ENCODE measurements at places on chromosomes 6 and 20.

DNA sequence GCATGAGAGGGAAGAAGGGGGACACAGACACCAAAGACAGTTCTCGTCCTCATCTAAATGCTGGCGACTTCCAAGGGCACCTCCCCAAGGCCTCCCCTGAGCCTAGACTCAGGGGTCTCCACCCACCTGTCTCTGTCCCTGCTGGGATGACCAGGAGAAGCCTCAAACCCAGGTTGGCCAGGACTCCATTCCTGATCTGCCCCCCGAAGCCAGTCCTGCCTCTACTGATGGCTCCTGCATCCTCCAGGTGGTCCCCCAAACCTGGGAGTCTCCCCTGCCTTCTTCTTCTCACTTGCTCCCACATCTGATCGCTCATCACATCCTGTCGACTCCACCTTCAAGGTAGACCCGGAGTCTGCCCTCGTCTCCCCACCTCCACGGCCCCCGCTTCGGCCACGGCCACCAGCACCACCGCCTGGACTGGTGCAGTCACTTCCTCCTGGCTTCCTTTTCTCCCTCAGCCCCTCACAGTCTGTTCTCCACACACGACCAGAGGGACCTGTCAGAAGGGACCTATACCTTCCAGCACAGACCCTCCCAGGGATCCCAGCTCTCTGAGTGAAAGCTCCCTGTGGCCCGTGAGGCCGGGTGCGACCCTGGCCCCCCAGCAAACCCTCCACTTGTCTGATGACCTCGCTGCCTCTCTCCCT is 92.1 kb downstream of the CEBPB start:
- DNase-seq = no peak

- no peak for DNase-seq
Observed at GRCh38 chr20:47588158-47588557, 86.5 kb downstream of the NCOA3 start.

GRCh38 chr6:134531188-134531551 is 213.3 kb upstream of the SGK1 start:
- DNase-seq = no peak

DNA sequence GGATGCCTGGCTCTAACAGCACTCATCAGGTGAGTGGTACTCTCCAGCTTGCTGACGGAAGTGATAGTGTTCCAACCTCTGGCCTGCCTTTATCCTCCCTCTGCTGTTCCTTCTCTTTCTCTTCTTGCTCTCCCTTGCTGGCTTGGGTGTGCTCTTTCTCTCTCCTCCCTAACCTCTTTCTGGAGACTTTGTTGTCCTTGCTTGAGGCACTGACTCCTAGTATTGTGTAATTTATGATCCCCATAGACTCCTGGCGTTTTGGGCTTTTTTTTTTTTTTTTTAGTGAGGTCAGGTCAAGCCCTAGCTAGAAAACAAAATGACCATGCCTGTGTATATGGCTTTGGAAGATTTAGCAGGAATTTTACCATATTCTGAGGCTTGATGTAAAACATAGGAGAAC is 84.7 kb upstream of the MRAP2 start:
- no peak for DNase-seq

- DNase-seq = no peak
Observed at GRCh38 chr6:127966616-127967015, 65.8 kb upstream of the THEMIS start.

- DNase-seq = no peak
Observed at GRCh38 chr6:116221911-116222310, 32.0 kb downstream of the TSPYL4 start.

- DNase-seq = no peak
Observed at GRCh38 chr6:145878591-145879295, 64.1 kb upstream of the FBXO30 start.

GRCh38 chr6:105320271-105320670 is 82.6 kb downstream of the PREP start:
- DNase-seq = no peak

DNA sequence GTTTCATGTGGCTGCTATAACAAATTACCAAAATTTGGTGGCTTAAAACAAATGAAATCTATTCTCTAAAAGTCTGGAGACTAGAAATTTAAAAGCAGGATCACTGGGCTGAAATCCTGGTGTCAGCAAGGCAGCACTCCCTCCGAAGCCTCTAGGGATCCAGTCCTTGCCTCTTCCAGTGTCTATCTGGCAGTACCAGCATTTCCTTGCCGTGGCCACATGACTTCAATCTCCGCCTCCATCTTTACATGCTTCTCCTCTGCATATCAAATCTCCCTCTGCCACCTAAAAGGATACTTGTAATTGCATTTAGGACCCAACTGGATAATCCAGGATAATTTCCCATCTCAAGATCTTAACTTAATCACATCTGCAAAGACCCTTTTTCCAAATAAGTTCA is 30.2 kb downstream of the ARHGAP18 start:
- DNase-seq = no peak

DNA sequence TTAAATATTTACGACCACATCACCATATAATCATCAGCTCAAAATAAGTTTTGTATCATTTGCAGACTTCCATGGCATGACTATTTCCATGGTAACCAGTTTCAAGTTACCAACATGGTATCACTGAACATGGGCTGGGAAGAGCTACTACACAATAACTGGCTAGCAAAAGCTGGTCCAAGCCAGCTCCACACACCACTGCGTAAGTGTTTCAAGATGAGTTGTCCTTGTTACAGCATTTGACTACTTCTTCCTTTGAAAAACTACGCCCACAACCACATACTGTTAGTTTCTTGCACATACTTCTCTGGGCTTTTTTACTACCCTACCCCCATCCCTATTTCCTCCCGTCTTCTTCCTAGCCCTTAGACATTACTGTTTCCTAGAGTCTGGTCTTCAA is 8.5 kb downstream of the CD164 start:
- DNase-seq = peak; percentile 68

DNA sequence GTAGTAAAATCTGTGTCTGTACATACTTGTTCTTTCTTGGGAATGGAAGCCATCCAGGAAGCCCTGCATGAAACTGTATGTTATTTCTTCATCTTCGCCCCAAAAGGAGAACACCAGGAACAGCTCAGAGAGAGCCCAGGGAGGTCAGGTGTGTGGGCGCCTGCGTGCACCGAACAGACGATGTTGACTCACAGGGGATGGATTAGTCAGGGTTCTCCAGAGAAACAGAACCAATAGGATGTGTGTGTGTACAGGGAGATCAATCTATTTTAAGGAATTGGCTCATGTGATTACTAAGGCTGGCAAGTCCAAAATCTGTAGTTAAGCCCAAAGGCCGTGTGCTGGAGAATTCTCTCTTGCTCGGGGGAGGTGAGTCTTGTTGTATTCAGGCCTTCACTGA is 45.7 kb downstream of the RNASET2 start:
- peak; percentile 64 for DNase-seq

- no peak for DNase-seq
Observed at GRCh38 chr6:163985710-163986109, 571.2 kb downstream of the QKI start.

- no peak for DNase-seq
Observed at GRCh38 chr6:19552588-19552987, 284.6 kb upstream of the ID4 start.

DNA sequence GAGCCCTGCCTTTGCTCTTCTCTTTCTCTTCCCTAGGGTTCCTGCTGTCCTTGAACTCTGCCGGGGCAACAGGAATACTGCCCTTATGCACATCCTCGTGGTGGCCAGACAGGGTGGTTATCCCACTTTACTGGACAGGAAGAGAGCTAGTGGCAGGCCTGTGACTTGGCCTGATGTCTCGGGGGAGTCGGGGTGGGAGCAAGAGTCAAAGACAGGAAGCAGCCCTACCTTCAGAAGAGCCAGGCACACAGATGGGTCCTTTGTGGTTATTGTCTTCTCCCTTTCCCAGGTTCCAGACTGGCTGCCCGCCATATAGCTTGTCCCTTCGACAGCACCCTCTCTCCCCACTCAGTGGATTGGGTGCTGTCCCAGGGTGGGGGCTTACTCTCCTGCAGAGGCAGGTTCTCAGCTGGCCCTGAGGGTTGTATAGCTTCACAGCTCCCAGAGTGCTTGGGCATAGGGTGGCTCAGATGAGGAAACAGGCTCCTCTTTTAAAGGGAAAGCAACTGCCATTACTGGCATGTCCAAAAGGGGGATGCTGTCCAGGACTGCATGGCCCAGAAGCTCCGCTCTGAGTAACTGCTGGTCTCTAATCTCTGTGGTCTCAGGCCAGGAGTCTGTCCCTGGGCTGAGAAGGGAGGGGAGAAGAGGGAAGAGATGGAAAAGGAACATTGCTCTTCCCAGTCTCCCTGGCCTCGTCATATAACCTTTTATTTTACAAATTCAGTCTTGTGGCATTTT is 17.3 kb downstream of the PLCG1 start:
- DNase-seq = no peak

GRCh38 chr6:163354085-163354484 is 60.4 kb upstream of the QKI start:
- DNase-seq = no peak

DNA sequence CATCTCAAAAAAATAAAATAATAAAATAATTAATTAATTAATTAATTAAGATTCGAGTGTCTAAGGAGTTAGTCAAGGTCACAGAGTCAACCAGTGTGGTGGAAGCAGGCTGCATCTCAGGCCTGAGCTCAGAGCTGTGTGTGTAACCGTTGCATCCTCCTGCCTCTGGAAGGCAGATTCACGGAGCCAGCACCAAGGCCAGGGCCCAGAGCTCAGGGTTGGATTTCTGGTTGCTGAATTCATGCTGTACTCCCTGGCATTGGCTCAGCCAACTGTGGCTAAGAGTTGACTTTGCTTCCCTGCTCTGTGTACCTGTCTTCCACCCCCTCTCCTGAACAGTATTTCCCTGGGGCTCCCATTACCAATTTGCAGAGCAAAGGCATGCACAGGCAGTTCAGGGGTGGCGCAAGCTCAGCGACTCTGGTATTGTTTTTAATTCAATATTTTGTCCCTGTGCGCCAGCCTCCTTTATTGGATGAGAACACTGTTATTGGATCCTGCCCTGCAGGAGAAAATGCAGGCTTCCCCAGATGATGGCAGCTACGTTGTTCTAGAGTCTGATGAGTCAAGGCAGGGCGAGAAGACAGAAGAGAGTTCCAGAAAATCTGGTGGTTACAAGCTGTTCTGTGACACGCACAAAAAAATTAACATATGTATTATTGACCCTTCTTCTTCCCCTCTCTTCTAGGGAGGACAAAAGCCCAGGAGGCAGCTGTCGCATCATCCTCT is 12.3 kb upstream of the CTNNBL1 start:
- DNase-seq = no peak

GRCh38 chr20:48776306-48776705 is 51.5 kb downstream of the PREX1 start:
- no peak for DNase-seq

DNA sequence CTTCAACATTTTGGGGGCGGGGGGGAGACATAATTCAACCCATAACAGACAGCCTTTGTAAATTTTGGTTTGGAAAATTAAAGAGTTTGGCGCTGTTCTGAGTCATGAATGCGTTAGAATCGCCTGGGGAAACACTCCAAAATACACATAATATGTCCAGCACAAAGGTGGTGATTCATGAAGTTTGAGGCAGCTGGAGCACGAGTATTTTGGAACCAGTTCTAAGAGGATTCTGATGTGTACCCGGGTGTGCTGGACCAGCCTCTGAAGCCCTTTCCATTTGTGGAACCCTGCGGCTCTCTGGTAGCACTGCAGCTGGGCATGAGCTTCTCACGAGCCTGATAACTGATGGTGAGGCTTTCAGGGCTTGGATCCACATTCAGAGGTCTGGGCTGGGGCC is 4.7 kb downstream of the GMPR start:
- no peak for DNase-seq

DNA sequence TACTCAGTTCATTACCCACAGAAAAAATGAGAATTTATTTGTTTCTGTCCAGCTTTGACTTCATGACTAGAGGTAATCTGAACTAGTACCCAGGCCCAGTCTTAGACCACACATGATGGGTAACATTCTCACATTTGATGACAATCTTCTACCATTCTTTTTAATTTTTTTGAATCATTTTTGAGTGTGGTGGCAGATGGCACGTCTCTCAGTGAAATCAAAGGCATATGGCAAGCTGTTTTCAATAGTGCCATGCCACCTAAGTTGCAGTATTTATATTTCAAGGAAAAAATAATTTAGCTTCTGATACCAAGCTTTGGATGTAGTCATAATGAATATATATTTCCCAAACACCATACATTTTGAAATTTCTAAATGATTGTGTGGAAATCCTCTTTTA is 88.8 kb upstream of the HS3ST5 start:
- DNase-seq = no peak

DNA sequence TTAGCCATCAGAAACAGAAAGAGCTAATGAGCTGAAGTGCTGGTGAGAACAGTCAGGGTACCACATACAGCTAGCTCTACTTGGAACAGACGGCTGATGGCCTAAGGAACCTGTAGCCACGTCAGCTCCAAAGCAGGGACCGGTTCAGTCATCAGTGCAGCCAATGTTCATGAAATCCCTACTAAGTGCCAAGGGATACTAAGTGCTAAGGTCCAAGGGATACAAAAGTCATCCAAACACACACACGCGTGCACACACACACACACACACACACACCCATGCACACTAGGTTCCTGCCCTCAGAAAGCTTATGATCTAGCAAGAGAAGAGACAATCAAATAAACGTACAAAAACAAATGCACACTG is 53.6 kb downstream of the MAP3K5 start:
- no peak for DNase-seq

GRCh38 chr6:137867685-137868509 is 838 bp downstream of the TNFAIP3 start:
- peak; percentile 49 for DNase-seq

GRCh38 chr6:163806755-163807499 is 392.4 kb downstream of the QKI start:
- no peak for DNase-seq

DNA sequence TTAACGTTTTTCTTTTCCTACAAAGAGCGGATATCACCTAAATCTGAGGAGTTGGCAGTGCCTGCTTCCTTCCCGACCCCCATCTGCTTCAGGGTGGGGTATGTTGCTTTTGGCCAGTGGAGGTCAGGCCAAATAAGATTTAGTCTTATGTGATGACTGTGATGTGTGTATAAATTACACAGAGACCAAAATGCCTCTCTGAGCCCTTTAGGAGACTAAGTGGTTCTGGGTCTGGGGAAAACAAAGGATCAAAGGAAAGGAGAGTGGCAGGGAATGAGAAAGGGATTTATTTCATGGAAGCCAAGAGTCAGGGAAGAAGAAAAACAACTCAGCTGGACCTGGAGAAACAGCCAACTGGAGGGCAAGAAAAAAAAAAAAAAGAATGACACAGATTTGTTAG is 39.1 kb upstream of the TBC1D7 start:
- no peak for DNase-seq

- DNase-seq = peak; percentile 9
Observed at GRCh38 chr20:35174458-35175216, 2.8 kb downstream of the PROCR start.

GRCh38 chr6:101236709-101237108 is 156.8 kb upstream of the GRIK2 start:
- no peak for DNase-seq

DNA sequence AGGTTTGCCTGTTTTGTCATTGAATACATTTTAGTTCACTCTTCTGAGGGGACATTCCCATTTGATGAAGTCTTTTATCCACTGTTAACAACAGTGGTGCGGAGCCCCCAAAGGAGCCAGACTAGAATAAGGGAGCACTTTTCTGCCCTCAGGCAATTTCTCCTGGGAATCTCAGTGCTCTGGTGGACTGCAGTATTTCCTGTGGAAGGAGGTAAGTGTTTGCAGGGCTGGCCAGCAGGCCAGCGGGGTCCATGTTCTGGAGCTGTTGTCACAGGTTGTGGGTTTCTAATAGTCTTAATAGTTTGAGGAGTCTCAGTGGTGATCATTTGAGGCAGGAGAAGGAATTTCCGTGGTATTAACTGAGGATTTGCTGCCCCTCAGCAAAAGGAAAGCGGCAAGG is 83.5 kb downstream of the ASXL1 start:
- no peak for DNase-seq

- DNase-seq = no peak
Observed at GRCh38 chr6:150238846-150239407, 96.1 kb downstream of the PPP1R14C start.

All from activated CD4-positive, alpha-beta T cell treated with anti-CD3 and anti-CD28 coated beads for 48 hours (primary cell).